ENCODE measurements at places on chromosomes 2 and 18. TPM values are rescaled to one million over a fixed set of nuclear protein-coding genes. Genes with fewer than 3 reads are reported as not detected.

TWIST2 gene
- 0.79 TPM for total RNA-seq

SALL3 gene
- 0.32 TPM for total RNA-seq

C2orf80 gene
- not detected for total RNA-seq

GRCh38 chr18:40752316-40752715 is 1202.7 kb upstream of the PIK3C3 start:
- DNase-seq: no peak

DNA sequence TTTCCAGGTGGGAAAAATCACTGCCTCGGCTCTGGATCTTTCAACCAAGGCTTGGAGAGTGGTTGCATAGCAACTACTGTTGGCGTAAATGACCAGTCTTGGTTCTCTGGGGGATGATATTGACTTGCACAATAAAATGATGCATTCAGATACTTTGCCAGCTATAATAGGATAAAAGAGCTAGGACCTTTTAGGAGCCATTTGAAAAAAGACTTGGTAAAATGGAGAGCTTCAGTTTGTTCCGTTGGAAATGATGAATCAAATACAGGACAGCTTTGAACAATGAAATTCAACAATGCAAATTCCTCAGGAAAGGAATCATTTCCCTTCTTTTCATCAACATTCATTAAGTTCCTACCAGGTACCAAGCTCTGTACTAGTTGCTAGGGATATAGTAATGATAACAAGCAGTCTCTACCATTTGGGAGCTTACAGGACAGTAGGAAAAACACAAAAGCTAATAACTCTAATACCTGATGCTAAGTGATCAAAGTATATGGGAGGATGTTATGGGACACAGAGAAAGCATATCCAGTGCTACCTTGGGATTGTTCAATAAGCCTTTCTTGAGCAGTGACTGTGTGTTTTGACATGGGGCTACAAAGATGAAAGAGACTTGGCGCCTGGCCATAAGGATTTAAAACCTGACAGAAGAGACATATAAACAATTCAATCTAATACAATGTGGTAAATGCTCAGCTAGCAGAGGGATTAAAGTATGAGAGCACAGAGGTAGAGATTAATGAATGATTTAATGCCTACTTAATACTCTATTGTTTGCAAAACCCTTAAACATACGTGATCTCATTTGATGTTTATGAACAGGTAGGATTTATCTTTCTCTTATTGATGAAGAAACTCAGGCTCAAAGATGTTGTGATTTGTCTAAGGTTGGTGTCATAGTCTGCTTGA is 110.7 kb downstream of the QPCT start:
- DNase-seq: no peak

GRCh38 chr18:58761241-58761969 is 90.1 kb downstream of the MALT1 start:
- no peak for DNase-seq

- DNase-seq: no peak
Observed at GRCh38 chr2:130251873-130252620, 53.8 kb upstream of the TUBA3E start.

DNA sequence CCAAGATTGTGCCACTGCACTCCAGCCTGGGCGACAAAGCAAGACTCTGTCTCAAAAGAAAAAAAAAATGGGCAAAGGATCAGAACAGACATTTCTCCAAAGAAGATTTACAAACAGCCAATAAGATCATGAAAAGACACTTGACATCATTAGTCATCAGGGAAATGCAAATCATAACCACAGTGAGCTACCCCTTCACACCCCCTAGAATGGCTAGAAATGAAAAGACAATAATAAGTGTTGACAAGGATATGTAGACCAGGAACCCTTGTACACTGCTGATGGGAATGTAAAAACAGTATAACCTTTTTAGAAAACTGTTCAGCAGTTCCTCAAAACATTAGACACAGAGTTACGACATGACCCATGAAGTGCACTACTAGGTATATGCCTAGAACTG is 18.4 kb upstream of the MTERF4 start:
- DNase-seq: no peak

- DNase-seq: no peak
Observed at GRCh38 chr18:58616446-58616845, 12.4 kb downstream of the ALPK2 start.
